ENCODE measurements at places on chromosomes 13 and 19. TPM values are rescaled to one million over a fixed set of nuclear protein-coding genes. Genes with fewer than 3 reads are reported as not detected.

Gene CYP4F22
- total RNA-seq = not detected

Gene KLK5
- total RNA-seq = not detected

Gene MUC16
- total RNA-seq = not detected

Gene PRODH2
- total RNA-seq = not detected

Gene KIR3DL2
- total RNA-seq = not detected

Gene TYROBP
- total RNA-seq = not detected

Gene SYCN
- not detected for total RNA-seq

Gene SIGLEC5
- total RNA-seq = not detected

Gene IFNL1
- not detected for total RNA-seq

Gene GAPDHS
- not detected for total RNA-seq

Gene CGB1
- not detected for total RNA-seq

Gene LRRC25
- not detected for total RNA-seq

Gene PRR19
- total RNA-seq = 0.50 TPM

Gene KLK15
- not detected for total RNA-seq

Gene B3GNT3
- not detected for total RNA-seq

Gene NANOS3
- not detected for total RNA-seq

Gene HRC
- total RNA-seq = not detected

Gene CNMD
- total RNA-seq = not detected

Gene ZNF737
- total RNA-seq = 12.6 TPM

Gene CBY2
- not detected for total RNA-seq

Gene MAP4K1
- total RNA-seq = 0.53 TPM

Gene CD209
- not detected for total RNA-seq

Gene PRRG2
- total RNA-seq = 3.1 TPM

Gene SIGLECL1
- total RNA-seq = not detected

Gene LYPD5
- total RNA-seq = 0.29 TPM

Gene ZNF729
- not detected for total RNA-seq

Gene CGB2
- not detected for total RNA-seq

Data from thoracic aorta endothelial cell (primary cell).